ENCODE measurements at places on chromosomes 5 and 9.

- peak; percentile 31 for DNase-seq
These were observed 971.5 kb downstream of the EFNA5 start for GRCh38 chr5:106699198-106699597.

- DNase-seq: no peak
These were observed 31.2 kb downstream of the NKD2 start for GRCh38 chr5:1039706-1040260.

- DNase-seq: peak; percentile 16
These were observed 42.2 kb upstream of the FSD1L start for GRCh38 chr9:105405514-105406131.

DNA sequence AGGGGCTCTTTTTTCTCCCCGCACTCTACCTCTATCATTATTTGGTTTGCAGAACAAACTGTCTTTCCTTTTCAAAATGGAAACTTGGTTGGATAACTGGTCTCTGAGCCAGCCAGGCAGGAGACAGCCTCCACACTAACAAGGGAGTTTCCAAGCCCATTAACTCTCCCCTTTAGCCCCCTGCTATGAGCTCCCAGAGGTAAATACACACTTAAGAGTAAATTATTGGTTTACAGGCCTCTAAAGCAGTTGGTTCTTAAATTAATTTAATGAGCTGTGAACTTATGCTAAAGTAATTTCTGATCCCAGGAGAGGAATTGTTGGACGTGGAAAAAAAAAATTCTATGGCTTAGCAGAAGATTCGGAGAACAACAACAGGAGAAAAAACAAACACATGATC is 30.3 kb downstream of the EPB41L4A start:
- DNase-seq: peak; percentile 99

GRCh38 chr9:129201289-129201688 is 23.2 kb upstream of the IER5L start:
- no peak for DNase-seq

Measured in NCI-H69 (cell line).